CD4-positive, alpha-beta T cell treated with Interleukin-2 at 100 ng/mL for 4 hours (primary cell): ENCODE measurements at places on chromosomes 13 and 19.

GRCh38 chr13:84413016-84413415 is 530.7 kb upstream of the SLITRK1 start:
- DNase-seq, result no peak

GRCh38 chr13:19060311-19061002 is 121.2 kb downstream of the TUBA3C start:
- no peak for DNase-seq

GRCh38 chr19:27822336-27822735 is 1390.6 kb downstream of the UQCRFS1 start:
- no peak for DNase-seq

DNA sequence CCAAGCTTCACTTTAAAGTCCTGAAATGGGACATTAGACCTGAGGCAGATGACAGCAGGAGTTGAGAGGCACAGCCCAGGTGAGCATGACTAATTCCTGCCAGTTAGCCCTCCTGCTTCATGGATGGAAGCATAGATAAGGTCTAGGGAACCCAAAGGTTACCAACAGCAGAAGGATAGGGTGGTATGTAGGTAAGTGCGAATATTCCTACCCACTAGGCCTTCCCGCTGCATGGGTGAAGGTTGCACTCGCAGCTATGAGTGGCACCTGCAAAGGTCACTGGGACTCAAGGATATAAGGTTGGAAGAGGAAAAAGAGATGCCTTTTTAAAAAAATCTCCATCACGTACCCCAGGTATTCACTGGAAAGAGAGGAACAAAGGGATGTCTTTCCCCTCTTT is 12.2 kb upstream of the MLLT1 start:
- no peak for DNase-seq

- DNase-seq, result peak; percentile 60
Measured at GRCh38 chr19:2015608-2015950, at the start of gene BTBD2. BTBD2 (minus strand) TSS chr19:2015714; CDS start chr19:2015703, 11 bp downstream.

GRCh38 chr19:29965492-29965891 is 23.5 kb downstream of the URI1 start:
- DNase-seq, result no peak

GRCh38 chr19:12052497-12053169 is at the start of gene ZNF878:
ZNF878 (minus strand) TSS chr19:12052961; CDS start chr19:12052801, 160 bp downstream.
- DNase-seq, result peak; percentile 29

- DNase-seq, result no peak
Measured at GRCh38 chr13:41827507-41828213, 133.2 kb downstream of the VWA8 start.

DNA sequence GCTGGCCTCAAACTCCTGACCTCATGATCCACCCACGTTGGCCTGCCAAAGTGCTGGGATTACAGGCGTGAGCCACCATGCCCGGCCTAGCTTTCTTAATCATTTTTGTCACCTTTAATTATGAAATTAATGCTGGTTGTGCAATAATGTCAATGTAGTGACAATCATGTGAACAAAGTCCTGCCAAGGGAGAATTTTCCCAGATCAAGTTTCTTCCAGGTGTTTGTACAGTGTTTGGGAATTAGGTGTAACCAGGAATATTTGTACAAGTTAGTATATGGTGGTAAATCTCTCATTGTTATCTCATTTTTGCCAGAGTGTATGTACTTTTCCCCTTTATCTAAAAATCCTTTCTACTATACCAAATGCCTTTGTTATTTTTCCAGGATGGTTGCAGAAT is 171.1 kb downstream of the UGGT2 start:
- DNase-seq, result no peak

GRCh38 chr13:46536341-46536740 is 16.6 kb upstream of the LRCH1 start:
- DNase-seq, result no peak

DNA sequence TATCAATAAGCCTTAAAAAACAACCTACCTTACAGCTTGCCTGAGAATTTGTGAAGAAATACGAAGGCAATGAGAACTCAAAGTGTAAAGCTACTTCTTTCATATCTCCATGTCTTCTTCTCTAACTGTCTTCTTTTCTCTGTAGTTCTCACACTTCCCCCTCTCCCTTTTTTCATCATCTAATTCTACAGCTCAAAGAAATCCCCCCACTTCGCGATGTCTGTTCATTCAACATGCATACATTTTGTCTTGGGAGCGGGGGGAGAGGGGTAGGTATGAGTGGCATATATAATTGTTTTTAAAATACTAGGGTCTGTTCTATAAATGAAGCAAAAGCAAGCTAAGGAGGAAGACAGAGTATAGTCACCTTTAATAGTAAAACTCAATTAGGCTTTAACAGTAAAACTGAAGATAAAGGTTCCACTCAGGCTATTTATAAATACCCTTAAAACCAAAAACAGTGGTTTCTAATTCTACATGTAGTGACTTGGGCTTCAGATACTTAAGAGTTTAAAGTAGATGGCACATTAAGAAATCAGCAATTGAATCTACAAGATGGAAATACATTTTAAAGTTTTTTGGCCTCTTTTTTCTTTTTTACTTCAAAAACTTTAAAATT is 106.9 kb downstream of the KLF12 start:
- no peak for DNase-seq

- peak; percentile 77 for DNase-seq
Measured at GRCh38 chr19:6021878-6022569, 44.1 kb upstream of the RANBP3 start.

- no peak for DNase-seq
Measured at GRCh38 chr13:76730220-76730619, 156.0 kb downstream of the KCTD12 start.

- no peak for DNase-seq
Measured at GRCh38 chr13:67829641-67830040, 599.5 kb upstream of the PCDH9 start.

- DNase-seq, result no peak
Measured at GRCh38 chr13:95544293-95544692, 8.2 kb upstream of the CLDN10 start.

- no peak for DNase-seq
Measured at GRCh38 chr13:27280009-27280656, 9.5 kb downstream of the RASL11A start.

- no peak for DNase-seq
Measured at GRCh38 chr13:27200413-27201070, 28.9 kb upstream of the USP12 start.

DNA sequence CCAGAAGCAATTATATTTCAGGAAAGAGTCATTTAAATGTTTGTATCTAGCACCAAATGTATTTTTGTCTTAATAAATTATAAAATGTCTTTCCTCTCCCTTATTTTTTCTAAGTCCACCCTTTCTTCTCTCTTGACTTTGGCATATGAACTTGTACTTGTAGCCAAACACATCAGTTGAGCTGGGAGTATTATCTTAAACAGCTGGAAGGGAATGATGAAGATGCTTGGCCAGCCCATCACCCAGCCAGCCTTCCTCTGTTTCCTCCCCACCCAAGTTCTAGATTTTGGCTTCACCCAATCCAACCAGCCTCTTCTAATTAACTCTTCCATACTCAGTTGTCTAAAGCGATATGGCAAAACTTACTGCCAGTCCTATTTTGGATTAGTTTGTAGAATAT is 272.5 kb downstream of the ENOX1 start:
- no peak for DNase-seq

DNA sequence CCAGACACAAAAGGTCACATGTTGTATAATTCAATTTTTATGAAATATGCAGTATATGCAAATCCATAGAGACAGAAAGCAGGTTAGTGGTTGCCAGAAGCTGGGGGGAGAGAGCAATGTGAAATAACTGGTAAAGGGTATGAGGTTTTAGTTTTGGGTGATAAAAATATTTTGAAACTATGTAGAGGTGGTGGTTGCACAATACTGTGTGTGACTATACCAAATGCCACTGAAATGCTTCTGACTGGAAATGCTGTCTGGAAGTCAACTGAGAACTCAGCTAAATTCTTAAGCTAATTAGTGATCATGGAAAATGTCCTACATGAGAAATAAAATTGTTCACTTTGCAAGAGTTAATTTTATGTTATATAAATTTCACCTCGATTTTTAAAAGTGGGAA is 65.3 kb upstream of the RXFP2 start:
- no peak for DNase-seq

DNA sequence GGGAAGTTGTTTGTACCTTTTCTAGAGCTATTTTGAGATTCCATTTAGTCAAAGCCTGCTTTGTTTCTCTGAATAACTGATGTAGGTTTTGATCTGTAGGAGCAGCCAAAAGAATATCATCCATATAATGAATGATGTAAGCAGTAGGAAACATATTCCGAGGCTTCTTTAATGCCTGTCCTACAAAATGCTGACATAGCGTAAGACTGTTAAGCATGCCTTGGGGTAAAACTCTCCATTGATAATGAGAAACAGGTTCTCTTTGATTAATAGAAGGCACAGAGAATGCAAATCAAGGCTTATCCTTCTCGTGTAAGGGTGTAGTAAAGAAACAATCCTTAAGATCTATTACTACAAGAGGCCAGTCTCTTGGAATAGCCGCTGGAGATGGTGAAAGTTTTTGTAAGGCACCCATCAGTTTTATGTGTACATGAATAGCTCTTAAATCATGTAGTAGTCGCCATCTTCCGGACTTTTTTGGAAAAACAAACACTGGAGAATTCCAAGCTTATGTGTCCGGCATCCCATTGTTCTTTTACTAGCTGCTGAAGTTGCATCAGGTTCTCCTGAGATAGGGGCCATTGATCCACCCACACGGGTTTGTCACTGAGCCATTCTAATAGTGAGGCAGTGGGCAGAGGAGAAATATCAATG is 13.5 kb downstream of the FPR3 start:
- DNase-seq, result no peak

- no peak for DNase-seq
Measured at GRCh38 chr13:99378985-99379733, 72.0 kb upstream of the GPR183 start.

DNA sequence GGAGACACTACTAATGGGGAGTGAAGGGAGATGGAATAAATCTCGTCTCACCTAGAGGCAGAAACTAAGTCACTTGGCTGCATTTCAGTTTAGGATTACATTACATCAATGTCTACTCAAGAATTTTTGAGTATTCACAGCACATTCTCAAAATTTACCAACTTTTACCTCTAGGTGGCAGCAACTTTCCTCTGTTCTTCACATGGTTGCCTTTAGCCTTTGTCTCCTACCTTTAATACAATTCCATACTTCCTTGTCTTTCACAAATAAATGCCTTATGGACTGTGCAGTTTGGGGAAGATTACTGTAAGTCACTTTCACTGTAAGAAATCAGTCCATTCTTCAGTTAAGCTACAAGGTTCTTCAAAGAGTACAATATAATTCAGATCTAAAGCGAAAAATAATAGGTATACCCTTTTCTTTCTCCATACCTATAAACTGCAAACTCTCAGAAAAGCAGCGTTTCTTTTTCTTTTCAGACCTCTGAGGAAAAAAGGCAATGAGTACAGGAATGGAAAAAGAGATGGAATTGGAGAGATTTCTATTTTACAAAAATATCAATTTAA is 379.4 kb downstream of the KLF12 start:
- peak; percentile 77 for DNase-seq

- DNase-seq, result no peak
Measured at GRCh38 chr13:113862931-113863523, 849 bp downstream of the GAS6 start.

DNA sequence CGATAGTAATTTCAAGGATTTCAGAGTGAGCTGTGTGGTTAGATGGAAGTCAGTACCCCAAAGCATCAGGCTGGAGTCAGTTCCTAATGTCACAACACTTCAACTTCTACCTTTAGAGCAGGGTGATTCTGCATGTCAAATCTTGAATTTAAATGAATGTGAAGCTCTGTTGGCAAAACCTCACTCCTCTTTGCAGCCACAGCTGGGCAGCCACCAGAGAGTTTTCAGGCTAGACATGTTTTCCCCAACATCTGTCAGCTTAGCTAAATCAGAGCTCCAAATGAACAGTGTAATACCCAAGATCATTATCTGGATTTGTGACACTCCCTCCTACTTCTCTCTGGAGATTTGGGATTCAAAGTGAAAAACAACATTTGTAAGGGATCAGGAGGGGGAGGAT is 33.7 kb upstream of the OLFM4 start:
- no peak for DNase-seq

- DNase-seq, result no peak
Measured at GRCh38 chr19:31112158-31112557, 237.1 kb downstream of the TSHZ3 start.

DNA sequence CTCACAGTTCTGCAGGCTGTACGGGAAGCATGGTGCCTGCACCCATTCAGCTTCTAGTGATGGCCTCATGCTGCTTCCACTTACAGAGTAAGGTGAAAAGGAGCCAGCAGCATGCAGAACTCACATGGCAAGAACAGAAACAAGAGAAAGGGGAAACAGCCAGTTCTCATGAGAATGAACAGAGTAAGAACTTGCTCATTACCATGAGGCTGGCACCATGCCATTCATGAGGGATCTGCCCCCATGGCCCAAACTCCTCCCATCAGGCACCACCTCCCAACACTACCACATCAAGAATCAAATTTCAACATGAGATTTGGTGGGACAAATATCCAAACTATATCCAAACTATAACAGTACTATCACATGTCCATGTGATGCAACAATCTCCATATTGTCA is 72.1 kb downstream of the KATNAL1 start:
- DNase-seq, result no peak

DNA sequence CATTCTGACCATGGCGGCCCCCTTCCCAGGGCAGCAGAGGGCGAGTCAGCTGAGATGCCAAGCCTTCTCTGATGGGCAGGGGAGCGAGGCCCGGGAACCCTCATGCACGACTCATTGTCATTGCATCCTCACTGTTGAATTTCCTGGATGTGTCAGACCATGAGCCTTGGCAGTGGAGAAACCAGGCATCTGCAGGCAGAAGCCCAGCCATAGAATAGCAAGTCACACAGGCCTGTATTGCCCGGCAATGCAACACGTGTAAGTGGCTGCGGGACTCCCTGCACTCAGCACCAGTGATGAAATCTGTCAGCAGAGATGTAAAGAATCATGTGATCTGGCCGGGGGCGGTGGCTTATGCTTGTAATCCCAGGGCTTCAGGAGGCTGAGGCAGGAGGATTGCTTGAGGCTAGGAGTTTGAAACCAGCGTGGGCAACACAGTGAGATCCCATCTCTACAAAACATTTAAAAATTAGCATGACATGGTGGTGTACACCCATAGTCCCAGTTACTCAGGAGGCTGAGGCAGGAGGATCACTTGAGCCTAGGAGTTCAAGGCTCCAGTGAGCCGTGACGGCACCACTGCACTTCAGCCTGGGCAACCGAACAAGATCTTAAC is 199.7 kb downstream of the KATNAL1 start:
- no peak for DNase-seq

- DNase-seq, result no peak
Measured at GRCh38 chr13:97386801-97387484, 47.0 kb upstream of the RAP2A start.

DNA sequence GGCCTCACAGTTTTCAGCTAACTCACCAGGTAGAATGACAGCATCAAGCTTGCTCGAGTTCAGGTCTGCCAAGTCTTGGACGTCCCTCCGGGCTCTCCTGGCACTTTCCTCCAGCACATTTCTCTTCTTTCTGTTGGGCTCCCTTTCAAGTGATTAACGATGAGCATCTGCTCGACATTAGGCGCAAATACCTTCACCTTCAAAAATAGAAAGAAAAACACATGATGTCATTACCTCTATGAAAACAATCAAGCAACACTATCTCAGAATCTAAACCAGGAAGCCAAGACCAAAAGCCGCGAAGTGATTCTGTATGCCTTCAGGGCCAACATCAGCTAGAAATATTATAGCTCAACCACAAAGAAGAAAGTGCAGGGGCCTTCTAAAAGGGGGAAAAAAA is 15.4 kb upstream of the CLN5 start:
- peak; percentile 23 for DNase-seq
